ENCODE measurements at places on chromosomes 13 and 19.

GRCh38 chr19:6519289-6519688 lies 11.5 kb upstream of the TNFSF9 start:
- DNase-seq, result no peak

DNA sequence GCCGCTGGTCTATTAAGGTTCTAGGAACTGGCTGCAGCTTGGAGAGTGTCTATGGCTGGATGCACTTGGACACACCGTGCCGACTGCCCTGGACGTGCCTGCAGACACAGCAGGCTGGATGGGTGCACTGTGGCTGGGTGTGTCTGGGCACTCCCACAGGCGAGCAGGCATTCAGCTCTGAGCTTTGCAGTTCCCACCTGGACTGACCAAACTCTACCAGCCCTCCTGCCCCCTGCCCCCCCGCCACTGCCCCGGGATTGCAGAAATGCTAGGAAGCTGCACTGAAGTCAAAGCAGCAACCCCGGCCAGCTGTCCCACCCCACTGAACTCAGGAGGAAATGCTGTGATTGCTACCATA lies 7.0 kb upstream of the LRP3 start:
- DNase-seq, result no peak

DNA sequence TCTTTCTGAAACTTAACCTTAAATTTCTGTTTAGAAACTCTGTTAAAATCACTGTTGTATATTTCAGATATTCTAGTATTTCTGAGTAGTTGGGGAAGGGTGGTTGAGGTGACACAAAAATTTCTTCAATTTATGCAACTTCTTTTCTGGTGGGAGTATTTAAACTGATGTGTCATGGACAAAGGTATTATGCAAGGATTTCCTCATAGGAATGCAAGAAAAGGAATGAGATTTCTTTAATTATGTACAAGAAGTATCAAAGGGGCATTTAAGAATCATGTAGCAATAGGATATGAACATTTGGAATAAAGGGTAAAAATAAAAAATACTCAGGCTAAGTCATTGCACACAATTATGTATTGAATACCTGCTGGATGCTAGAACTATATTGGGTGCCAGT lies 575.8 kb upstream of the KLF12 start:
- DNase-seq, result no peak

- no peak for DNase-seq
These were observed 369.9 kb downstream of the PCDH9 start for GRCh38 chr13:66859934-66860877.

GRCh38 chr13:96053003-96053703 lies at the start of gene UGGT2:
Gene UGGT2 (minus strand): TSS chr13:96053401. CDS start chr13:96053312, 89 bp downstream.
- peak; percentile 6 for DNase-seq

DNA sequence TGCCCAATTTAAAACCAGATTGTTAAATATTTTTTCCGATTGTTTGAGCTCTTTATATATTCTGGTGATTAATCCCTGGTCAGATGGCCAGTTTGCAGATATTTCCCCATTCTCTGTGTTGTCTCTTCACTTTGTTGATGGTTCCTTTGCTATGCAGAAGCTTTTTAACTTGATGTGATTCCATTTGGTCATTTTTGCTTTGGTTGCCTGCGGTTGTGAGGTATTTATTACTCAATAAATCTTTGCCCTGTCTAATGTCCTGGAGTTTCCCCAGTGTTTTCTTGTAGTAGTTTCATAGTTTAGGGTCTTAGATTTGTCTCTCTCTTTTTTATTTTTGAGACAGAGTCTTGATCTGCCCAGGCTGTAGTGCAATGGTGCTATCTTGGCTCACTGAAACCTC lies 23.8 kb upstream of the LMO7 start:
- no peak for DNase-seq

- DNase-seq, result no peak
These were observed 24.6 kb downstream of the MPHOSPH8 start for GRCh38 chr13:19657872-19658591.

GRCh38 chr19:23771316-23771715 lies 12.6 kb upstream of the ZNF681 start:
- no peak for DNase-seq

GRCh38 chr19:34288381-34288780 lies 34.0 kb downstream of the GARRE1 start:
- DNase-seq, result no peak
